Muscle of leg (tissue), 16 donors: ENCODE measurements at places on chromosomes 2 and 18. TPM values are rescaled to one million over a fixed set of nuclear protein-coding genes. Genes with fewer than 3 reads are reported as not detected.

The PCARE gene
- 0.09 TPM for total RNA-seq

GRCh38 chr2:56132138-56132537 is 51.7 kb upstream of the CCDC85A start:
- peak; percentile 69 for DNase-seq

- DNase-seq: no peak
These were observed 18.3 kb upstream of the TAF4B start for GRCh38 chr18:26207937-26208336.

- DNase-seq: no peak
These were observed 493.2 kb downstream of the PID1 start for GRCh38 chr2:228777855-228778355.

DNA sequence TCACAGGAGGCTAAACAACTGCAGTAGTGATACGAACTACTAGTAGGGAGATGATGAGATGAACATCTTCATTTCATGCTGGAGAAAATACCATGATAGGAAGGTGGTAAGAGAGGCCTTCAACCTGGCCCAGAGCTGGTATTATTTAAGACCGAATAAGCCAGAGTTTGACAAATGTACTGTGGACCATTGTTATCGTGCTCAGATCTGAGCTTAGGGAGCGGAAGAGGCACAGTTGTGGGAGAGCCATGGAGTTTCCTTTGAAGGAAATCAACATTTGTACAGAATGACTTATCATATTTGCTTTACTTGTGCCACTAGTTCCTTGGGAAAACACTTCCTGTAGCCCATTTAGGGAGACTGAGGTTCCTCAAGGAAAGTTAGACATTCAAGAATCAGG is 260.6 kb upstream of the TNP1 start:
- DNase-seq: no peak
